Activated naive CD4-positive, alpha-beta T cell (primary cell): ENCODE measurements at places on chromosomes 7 and 10.

GRCh38 chr7:100895701-100895955, at the start of gene ACHE:
Gene ACHE, minus strand, starts transcription at chr7:100895888. Its CDS starts 1,656 bp downstream, at chr7:100894232.
- DNase-seq = no peak

- DNase-seq = no peak
Measured at GRCh38 chr7:3942816-3943745, 642.0 kb downstream of the SDK1 start.

- DNase-seq = no peak
Measured at GRCh38 chr7:48035967-48036478, 680 bp downstream of the C7orf57 start.

DNA sequence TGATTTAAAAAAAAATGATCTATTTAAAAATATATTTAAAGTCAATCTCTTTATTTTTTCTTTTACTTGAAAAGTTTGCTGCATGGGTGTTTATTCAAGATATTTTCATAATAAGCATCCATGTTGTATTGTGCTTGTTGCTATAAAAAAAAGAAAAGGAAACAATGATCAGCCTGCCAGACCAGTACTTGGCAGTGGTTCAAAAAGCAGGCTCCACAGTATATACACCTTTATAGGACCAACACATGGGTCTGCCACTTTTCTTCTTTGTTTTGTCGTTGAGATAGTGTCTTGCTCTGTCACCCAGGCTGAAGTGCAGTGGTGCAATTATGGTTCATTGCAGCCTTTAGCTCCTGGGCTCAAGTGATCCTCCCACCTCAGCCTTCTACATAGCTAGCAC, 228.0 kb downstream of the TWIST1 start:
- DNase-seq = no peak

GRCh38 chr10:104201636-104202035, 30.5 kb downstream of the CFAP43 start:
- DNase-seq = no peak

DNA sequence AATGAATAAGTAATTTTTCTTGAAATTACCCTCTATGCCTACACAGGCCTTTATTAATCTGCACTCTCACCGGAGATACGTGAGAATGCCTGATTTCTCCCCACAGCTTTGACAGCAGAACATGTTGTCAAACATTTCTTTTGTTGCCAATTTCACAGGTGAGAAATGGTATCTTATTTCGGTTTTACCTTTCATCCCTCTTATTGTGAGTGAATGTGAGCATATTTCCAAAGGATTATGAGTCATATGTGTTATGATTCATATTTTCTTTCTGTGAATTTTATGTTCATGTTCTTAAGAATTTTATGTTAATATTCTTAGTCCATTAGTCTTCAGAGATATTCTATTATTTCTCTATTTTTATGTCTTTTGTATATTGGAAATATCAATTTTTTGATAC, 965.1 kb downstream of the CCSER2 start:
- no peak for DNase-seq
